ENCODE measurements at places on chromosomes 2 and 18. TPM values are rescaled to one million over a fixed set of nuclear protein-coding genes. Genes with fewer than 3 reads are reported as not detected.

The CNDP1 gene
- 9.8 TPM for total RNA-seq

The CHST10 gene
- total RNA-seq = 5.6 TPM

The LIMS2 gene
- 44.2 TPM for total RNA-seq

The SLC16A14 gene
- total RNA-seq = 9.8 TPM

The MBP gene
- 33.6 TPM for total RNA-seq

The ASB18 gene
- total RNA-seq = not detected

The SERPINB10 gene
- 0.98 TPM for total RNA-seq

The REG1A gene
- not detected for total RNA-seq

The ANAPC1 gene
- 36.3 TPM for total RNA-seq

The ASXL3 gene
- total RNA-seq = 5.9 TPM

The FAM228A gene
- total RNA-seq = 0.98 TPM

The COL4A3 gene
- total RNA-seq = 1.5 TPM

The IL36A gene
- total RNA-seq = 2.7 TPM

The TCF23 gene
- total RNA-seq = 7.4 TPM

The CTAGE1 gene
- not detected for total RNA-seq

The FOXD4L1 gene
- not detected for total RNA-seq

The PDE11A gene
- 0.25 TPM for total RNA-seq

The GPR17 gene
- total RNA-seq = not detected

The PDCD1 gene
- total RNA-seq = 3.9 TPM

The ABCG5 gene
- not detected for total RNA-seq

The FAM161A gene
- total RNA-seq = 2.5 TPM
